Midbrain (tissue), 1 donor: ENCODE measurements at places on chromosomes 5 and 9.

GRCh38 chr5:58898538-58898937 is 315.7 kb downstream of the RAB3C start:
- DNase-seq, result no peak

GRCh38 chr5:173796721-173797495 is 91.2 kb upstream of the CPEB4 start:
- no peak for DNase-seq

DNA sequence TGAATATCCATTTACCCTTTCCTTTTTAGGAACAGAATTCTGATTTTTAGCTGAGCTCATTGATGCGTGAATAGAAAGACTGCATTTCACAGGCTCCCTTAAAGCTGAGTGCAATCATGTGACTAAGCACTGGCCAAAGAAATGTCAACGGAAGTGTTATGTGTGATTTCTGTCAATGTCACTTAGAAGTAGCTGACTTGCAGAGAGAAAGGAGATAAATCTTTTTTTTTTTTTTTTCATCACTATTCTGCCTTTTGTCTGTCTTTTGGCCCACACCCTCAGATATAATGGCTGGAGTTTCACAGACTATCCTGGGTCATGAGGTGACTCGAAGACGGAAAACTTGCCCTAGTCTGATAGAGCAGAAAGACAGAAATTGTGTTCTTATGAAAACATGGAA is 39.3 kb upstream of the SLC27A6 start:
- DNase-seq, result no peak

GRCh38 chr9:95057101-95057500 is 260.4 kb downstream of the FANCC start:
- no peak for DNase-seq

DNA sequence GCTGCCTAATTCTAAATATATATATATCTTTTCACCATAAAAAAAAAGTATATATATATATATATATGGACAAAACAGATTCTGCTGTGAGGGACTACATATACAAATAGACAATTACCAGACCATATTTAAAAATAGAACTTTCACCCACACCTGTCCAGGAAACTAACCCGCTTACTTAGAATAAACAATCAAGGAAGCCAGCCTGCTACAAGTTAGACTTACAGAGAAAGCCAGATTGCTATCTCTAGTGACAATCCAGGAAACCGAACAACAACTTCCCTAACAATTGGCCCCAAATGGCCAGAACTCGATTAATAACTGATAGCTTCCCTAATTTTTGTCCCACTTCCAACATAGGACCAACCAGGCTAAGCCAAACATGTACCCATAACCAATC is 5.9 kb downstream of the GLDC start:
- DNase-seq, result no peak

GRCh38 chr5:134073404-134073803 is 41.1 kb upstream of the TCF7 start:
- no peak for DNase-seq

GRCh38 chr9:18666986-18667772 is 193.2 kb downstream of the ADAMTSL1 start:
- DNase-seq, result no peak

GRCh38 chr5:79517601-79518000 is 3.7 kb upstream of the HOMER1 start:
- no peak for DNase-seq

GRCh38 chr5:154038261-154038706 is 426 bp downstream of the FAM114A2 start:
- DNase-seq, result peak; percentile 67

- DNase-seq, result no peak
Observed at GRCh38 chr5:111232311-111233051, 8.3 kb downstream of the CAMK4 start.

- no peak for DNase-seq
Observed at GRCh38 chr5:155103146-155103545, 89.6 kb downstream of the KIF4B start.

GRCh38 chr5:134735243-134735642 is 3.1 kb upstream of the CAMLG start:
- DNase-seq, result no peak

- no peak for DNase-seq
Observed at GRCh38 chr5:156481741-156482140, 154.8 kb downstream of the SGCD start.

- DNase-seq, result no peak
Observed at GRCh38 chr5:143370440-143370839, 33.0 kb downstream of the NR3C1 start.

- no peak for DNase-seq
Observed at GRCh38 chr5:14206028-14206725, 63.0 kb downstream of the TRIO start.

- peak; percentile 94 for DNase-seq
Observed at GRCh38 chr9:70420441-70421271, 6.2 kb upstream of the KLF9 start.

GRCh38 chr5:146805081-146805480 is 73.5 kb downstream of the PPP2R2B start:
- DNase-seq, result no peak

- DNase-seq, result no peak
Observed at GRCh38 chr9:35000535-35001284, 11.2 kb downstream of the DNAJB5 start.

GRCh38 chr5:112668016-112668415 is 69.7 kb upstream of the APC start:
- DNase-seq, result no peak

- DNase-seq, result no peak
Observed at GRCh38 chr9:108108280-108108851, 618.8 kb upstream of the KLF4 start.

DNA sequence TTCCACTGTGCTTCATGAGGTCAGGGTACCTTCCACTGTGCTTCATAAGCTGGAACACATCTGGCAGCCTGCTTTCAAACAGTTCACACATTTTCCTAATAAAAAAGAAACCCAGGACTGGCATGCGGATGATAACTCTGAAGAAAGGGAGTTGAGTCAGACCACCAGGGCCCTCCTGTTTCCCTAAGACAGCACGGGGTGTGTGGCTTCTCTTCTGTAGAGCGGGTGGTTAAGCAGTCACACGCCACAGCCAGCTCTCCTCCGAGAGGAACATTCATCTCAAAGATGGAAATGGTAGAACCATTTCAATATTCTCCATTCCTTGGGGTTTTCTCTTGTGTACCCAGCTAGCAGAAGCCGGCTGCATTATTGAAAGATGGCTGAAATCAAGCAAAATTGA is 128.1 kb upstream of the LMX1B start:
- no peak for DNase-seq
